ENCODE measurements at places on chromosomes 5 and 9.
A peak's percentile ranks its signal among the peaks of the same experiment; 100 is the strongest.

- DNase-seq: peak; percentile 72
These were observed 1.2 kb upstream of the MEGF9 start for GRCh38 chr9:120715389-120715924.

DNA sequence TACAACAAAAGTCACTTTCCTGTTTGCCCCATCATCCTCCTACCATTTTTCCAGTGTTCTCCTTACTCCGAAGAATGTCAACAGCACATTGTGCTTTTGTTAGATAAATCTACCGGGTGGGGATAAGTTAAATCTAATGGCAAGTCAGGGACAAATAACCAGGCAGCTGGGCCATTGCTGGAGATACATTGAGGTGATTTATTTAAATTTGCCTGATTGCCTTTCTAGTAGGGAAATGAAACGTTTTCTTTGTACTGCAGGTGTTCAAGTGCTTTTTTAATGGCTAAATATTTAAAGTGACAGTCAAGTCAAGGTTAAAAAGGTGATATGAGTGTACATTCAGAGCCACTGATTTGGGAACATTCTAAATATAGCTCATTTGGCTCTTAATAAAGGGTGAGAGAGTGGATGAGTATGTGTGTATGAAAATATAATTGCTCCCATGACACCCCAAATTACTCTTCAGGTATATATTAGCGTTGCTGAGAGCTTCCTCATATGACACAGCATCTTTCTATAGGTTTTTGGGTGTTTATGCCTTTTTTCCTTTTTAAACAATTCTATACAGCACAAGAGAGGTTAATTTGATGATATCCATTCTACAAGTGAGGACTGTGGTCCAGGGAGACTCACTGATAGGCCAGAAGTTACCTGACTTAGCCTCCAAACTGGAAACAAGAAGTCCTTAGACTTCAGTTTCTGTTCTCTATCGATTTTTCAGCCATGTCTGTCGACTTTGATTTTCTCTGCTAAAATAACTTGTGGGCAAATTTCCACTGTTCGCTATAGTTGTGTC, 51.9 kb downstream of the DMRT2 start:
- no peak for DNase-seq

DNA sequence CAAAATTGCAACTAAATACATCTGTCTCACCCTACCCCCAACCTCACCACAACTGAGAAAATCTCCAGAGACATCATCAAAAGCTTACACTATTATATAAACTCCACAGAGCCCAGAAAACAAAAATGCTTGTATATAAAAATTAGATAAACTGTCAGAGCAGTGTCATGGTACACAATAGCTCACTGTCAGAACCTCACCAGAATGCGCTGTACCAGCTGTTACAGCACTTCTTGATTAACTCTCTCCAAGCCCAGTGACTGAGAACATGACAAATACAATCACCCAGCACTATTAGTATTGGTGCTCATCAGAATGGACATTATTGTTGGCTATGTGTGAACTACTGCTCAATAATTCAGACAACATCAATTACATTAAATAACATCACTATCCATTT, 65.7 kb downstream of the ZDHHC21 start:
- no peak for DNase-seq

DNA sequence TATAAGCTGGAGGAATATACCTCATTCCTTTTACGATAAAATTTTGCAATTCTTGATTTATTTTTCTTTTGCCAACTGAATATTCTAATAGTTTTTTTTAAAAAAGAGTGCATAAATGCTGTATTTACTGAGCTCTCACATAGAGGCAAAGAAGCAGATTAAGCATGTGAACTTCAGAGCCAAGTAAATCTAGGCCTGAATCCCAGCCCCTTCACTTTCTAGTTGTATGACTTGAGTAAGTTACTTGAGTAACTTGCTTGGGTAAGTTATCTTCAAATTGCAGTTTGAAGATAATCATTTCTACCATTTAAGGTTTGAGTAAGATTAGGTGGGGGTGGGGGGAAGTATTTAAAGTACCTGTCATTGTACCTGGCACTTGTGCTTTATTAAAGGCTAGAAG, 21.8 kb downstream of the LURAP1L start:
- no peak for DNase-seq

DNA sequence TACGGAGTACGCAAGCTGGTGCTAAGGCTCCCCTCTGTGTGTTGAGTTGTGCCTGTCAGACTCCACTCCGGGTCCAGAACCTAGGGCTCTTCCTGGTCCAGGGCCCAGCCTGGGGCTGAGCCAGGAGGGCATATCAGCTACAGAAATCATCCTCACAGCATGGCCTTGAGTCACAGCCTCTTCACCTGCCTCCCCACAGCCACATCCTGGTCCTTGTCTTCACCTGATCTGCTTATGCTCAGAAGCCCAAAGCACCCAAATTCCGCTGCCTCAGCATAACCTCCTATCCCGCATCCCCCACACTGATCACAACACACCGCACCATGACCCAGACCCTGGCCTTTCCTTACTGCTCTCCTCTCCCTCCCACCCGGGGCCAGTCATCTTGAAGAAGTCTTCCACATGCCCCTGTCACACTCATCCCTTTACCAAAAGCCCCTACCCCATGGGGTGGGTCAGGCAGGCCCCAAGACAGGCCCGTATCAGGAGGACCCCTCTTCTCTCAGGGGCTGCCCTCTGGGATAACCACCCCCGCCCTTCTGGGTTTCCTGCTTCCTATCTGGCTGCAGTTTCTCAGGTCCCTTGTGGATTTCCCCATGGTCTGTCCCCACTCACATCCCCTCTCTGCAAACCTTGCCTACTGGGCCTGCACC, 1.3 kb upstream of the IL3 start:
- no peak for DNase-seq

- no peak for DNase-seq
These were observed 49.6 kb upstream of the KIF2A start for GRCh38 chr5:62256161-62257019.

GRCh38 chr5:10324518-10325370, 17.0 kb upstream of the CMBL start:
- DNase-seq: no peak

GRCh38 chr9:13485068-13485596, 205.6 kb upstream of the MPDZ start:
- DNase-seq: peak; percentile 6

- DNase-seq: peak; percentile 10
These were observed 180.2 kb downstream of the ADCY2 start for GRCh38 chr5:7576023-7576715.

DNA sequence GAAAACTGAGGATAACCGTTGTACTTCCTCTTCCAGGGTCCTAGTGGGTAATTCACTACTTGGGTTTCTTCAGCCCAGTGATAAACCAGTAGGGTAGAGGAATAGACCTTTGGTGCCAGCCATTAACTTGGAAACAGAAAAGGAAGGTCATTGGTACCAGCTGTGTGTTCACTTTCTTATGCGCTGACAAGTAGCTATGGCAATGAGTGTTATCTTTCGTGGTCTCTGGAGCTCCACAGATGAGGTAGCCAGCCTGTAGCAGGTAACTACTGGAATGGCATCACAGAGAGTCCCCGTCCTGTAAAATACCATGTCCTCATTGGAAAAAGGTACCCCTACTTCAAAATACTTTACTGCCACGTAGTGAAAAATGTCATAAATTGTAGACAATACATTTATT, 2.3 kb downstream of the UHRF2 start:
- DNase-seq: no peak

DNA sequence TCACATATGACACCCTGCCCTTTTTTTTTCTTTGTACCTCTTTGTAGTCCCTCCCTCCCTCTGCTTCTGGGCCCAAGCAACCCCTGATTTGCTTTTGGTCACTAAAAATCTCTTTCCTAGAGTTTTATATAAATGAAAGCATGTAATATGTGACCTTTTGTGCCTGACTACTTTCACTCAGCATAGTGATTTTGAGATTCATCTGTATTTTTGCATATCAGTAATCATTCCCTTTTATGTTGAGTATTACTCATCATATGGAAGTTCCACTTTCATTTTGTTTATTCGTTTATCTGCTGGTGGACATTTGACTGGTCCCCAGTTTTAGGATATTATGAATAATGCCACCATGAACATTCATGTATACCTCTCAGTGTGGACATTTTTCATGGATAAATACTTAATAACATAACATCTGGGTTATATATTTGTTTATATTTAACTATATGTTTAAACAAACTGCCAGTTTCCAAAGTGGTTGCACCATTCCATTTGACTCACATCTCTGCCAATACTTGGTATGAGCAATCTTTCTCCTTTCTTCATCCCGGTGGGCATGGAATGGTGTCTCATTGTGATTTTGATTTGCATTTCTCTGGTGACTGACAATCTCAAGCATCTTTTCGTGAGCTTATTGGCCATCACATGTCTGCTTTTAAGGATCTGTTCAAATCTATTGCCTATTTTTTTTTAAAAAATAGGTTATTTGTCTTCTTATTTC, 115.7 kb upstream of the S1PR3 start:
- no peak for DNase-seq

DNA sequence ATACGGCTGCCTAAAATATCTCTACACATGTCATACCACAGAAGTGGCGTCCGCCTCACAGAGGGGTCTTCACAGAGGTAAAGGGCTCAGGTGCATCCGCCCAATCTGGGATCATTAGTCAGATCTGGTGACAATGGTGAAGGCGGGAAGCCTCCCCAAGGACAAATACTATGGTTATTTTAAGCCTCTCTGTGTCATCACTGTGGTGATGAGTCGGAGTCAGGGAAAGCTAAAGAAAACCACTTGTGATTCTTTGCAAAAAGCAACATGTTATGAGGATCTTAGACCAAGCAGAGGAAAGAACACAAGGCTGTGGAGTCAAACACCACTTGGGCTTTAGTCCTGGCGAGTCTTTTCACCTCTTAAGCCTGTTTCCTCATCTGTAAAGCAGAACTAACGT, 190.4 kb downstream of the DRD1 start:
- peak; percentile 56 for DNase-seq

DNA sequence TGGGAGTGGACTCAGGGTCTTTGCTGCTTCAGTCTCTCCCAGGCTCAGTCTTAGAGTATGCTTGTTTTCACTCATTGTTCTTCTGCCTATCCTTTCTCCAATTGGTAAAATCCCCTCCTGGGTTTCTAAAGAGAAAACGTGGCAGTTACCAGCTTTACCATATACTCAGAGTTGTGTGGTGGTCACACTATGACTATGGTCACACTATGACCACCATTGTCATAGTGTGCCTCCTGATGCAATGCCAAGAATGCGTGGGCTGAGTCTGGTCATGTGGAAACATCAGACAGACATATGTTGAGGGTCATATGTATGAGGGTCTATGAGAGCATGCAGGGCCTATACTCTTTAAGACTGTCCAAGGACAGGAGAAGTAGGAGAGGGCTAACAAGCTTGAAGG, 326.5 kb upstream of the PRR16 start:
- DNase-seq: no peak

- DNase-seq: peak; percentile 50
These were observed 22.9 kb downstream of the C5orf15 start for GRCh38 chr5:133945568-133945967.

GRCh38 chr5:93789173-93790067, 48.0 kb upstream of the POU5F2 start:
- peak; percentile 78 for DNase-seq

- no peak for DNase-seq
These were observed 16.6 kb upstream of the UNC5A start for GRCh38 chr5:176793736-176794135.

GRCh38 chr9:132244582-132245455, 83.0 kb downstream of the NTNG2 start:
- no peak for DNase-seq

DNA sequence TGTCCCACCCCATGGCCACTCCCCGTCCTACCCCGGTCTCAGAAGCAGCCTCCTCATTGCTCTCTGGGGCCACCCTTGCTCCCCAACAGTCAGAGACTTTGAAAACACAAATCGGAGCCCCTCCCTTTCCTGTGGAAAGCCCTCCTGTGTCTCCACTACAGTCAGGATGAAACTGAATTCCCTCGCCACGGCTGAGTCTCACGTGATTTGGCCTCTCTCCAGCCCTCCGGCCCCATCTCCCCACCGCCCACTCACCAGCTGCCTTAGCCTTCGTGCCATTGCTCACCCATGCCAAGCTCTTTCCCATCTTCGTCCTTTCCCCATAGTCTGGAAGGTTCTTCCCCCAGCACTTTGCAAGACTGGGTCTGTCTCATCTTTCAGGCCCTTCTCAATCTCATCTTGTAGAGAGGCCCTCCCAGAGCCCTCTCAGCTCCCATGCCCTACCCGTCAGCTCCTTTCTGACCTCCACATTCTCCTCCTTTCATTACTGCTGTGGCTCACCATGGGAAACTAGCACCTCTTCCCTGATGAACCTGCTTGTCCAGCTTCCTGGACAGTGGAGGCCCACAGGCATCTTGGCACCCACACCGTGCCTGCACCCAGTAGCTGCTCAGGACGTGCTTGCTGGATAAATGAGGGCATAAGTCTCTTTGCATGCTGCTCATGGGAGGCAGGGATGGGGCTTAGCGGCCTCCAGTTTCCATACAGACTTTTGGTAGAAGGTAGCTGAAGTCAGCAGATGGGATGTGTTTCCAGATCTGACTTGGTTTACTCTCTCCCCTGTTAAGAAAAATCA, 126.4 kb upstream of the COL5A1 start:
- no peak for DNase-seq

Data from fibroblast of skin of back (primary cell).